ENCODE measurements at places on chromosomes 1 and 21.

DNA sequence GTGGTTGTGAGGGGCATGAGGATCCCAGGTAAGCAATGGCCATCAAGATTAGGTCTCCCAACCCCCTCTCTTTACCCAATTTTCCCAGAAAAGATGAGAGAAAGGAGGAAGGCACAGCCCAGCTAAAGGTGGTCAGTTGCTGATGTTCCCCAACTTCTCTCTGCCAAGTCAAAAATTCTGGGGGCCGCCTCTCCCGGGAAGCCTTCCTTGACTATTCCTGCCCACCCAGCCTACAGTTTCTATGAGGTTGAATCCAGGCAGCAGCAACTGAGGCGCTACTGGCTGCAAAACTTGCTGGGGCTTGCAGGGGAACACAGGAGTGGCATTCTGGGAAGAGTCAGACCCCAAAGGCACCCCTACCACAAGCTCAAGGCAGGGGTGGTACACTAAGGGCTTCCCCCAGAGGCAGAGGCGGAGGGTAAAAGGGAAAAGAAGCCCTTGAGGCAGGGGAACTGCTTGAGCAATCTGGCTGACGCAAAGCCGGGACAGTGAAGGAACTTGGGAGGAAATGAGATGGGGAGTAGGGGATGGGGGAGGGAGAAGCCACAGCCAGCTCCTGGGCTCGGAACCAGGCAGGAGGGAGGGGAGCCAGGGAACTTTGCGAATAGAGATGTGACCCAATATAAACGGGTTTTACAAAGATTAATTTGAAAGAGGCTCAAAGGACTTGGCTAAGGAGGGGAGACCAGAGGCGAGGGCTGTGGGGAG, 31.2 kb downstream of the SDC3 start:
- no peak for DNase-seq

DNA sequence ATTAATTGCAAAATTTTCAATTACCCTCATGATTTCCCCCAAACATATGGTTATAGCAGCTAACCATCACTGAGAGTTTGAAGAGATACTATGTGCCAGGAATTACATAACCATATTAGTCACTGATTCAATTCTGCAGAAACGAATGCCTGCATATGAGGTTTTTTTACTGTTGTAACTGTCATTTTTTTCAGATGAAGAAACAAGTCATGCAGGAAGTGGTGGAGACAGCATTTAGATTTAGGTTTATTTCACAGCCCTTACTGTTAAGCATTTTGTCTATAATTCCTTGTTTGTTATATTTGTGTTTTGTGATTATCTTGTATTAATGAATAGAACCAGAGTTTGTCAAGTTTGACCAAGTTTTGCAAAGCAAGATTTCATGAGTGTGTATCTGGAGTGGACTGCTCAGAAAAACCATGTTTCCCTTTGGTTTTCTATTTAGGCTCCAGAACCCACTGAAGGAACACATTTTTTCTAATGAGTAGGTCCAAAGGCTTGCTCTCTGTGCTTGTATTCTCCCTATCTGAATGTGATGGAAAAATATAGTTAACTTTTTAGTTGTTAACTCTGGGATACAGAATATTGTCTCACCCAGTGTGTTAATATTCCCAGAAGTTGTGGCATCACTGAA, 308.5 kb upstream of the ADAMTS5 start:
- DNase-seq, result no peak

DNA sequence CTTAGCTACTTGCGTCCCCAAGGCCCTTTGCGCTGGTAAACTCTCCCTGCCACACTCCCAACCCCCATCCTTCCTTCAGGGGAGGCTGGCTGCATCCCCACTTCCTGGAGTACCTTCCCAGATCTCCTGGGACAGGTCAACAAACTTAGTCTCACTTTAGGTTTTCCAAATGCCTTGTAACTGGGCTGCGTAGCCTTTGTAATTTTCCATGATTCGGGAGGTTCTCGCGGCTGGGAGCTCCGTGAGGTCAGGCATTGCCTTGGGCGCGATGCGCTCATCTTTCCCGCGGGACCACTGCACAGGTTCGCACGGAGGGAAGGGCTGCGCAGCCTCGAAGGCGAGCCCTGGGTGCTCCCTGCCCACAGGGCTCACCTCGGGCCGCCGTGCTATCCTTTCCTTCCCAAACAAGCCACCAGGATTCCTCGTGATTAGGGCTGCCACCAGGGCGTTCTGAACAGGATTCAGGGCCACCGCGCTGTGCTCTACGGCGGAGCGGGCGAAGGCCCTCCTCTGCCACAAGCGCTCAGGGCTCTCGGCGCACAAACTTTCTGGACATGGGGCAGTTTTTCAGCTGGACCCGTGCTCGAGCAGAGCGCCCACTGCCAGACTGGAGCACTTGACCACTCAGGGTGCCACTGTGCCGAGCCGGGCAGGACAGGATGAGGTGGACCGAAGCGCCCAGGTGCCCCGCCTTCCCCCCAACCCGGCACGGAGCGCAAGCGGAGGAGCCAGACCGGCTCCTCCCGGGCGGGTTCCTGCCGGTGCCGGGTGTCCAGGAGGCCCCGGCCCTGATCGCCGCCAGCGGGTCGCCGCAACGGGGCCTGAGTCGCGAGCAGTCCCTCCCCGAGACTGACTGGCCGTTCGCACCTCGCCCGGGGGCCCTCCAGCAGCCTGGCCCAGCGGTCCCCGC, 1.1 kb downstream of the TMPRSS2 start:
- no peak for DNase-seq

GRCh38 chr1:41568204-41568603, 83.7 kb upstream of the EDN2 start:
- no peak for DNase-seq

DNA sequence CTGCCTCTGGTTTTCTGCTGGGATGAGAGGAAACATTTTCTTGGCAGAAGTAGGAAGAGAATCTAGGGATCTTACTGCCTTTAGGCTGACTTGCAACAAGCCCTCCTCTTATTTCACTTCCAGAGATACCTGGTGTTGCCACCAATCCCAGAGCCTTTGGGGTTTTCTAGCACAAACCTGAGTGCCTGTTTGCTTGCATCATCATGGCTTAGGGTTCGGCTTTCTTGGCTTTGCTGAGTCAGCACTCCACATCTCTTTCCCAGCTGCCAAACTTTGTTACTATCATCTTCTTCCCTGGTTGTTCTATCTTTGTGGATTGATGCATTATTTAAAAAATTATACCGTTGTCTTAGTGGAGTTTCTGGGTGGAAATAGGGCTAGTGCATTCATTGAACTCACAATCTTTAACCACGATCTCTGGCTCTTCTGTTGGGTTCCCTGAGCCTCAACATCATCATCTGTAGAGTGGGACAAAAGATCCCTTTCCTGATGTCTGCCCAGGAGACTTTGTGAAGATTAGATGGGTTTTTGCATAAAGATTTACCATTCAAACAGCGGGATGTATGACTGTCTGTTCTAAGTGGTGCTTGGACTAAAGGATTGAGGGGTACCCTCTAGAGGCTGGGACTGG, 76.6 kb upstream of the SELENON start:
- DNase-seq, result no peak

- DNase-seq, result no peak
Measured at GRCh38 chr1:170730014-170730413, 66.1 kb downstream of the PRRX1 start.

DNA sequence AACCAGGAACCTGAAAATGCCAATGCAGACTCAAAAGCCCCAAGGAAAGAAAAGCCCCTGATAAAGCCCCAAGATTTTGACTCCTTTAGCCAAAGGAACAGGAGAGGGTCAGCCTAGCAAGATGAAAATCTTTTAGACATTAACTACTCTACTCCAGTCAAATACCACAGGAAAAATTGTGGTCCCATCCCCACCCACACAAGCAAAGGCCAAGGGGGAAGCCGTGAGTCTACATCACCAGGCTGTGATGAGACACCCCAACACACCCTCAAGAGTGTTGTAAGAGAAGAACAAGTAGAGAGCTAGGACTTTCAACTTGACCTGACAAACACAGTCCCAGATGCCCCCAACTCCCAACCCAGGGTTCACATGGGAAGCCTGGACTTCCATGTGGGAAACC, 192.8 kb upstream of the NR5A2 start:
- DNase-seq, result no peak

- no peak for DNase-seq
Measured at GRCh38 chr1:204647114-204647804, 38.3 kb downstream of the LRRN2 start.

DNA sequence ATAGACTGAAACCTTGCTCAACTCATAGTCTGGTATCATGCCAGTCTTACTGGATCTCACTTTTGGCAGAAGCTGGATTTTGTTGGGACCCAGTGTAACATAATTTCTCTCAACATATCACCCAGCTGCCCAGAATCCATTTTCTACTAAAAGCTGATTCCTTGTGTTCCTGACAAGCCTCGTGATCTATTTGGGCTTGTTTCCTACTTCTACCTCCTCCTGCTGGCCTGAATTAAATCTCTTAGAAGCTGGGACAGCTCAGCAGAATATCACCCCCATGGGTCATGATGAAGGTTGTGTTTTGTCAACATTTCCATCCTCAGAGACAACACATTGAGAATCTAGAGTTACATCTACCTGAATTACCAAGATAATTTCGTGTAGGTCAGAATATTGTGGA, 7.7 kb downstream of the GOLT1A start:
- no peak for DNase-seq

DNA sequence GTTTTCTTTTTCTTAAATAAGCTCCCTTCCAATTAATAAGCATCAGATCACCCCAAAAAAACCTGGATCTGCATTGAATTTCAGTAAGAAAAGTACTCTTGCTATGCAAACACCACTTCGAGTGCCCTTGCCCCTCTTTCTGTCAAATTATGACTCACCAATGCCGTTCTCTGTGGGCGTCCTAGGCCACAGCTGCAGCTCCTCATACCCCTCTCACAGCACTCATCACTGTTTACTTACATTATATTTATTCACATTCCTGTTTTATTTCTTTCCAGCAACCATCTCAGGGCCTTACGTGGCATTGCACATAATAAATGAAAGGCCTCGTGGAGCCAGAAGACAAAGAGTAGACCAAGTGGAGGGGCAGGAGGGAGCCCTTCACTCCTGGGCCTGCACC, 99.1 kb upstream of the CTTNBP2NL start:
- DNase-seq, result no peak

DNA sequence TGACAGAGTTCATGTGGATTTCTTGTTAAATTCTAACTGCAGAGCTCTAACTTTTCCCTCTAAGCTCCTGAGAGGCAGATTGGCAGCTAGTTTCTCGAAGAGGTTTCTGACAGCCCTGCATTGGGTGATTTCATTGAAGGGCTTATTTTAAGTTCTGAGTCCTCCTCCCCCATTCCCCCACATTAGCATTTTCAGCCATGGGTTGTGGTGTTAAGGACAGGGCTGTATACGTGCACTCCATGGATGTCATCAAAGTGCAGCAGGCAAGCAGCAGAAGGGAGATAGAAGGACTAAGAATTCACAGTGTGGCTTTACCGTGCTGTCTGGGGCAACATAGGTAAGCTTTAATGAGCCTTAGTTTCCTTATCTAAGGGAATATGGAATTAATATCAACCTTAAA, 19.0 kb downstream of the CRYZ start:
- no peak for DNase-seq

- DNase-seq, result no peak
Measured at GRCh38 chr1:14486401-14487201, 111.9 kb upstream of the KAZN start.

DNA sequence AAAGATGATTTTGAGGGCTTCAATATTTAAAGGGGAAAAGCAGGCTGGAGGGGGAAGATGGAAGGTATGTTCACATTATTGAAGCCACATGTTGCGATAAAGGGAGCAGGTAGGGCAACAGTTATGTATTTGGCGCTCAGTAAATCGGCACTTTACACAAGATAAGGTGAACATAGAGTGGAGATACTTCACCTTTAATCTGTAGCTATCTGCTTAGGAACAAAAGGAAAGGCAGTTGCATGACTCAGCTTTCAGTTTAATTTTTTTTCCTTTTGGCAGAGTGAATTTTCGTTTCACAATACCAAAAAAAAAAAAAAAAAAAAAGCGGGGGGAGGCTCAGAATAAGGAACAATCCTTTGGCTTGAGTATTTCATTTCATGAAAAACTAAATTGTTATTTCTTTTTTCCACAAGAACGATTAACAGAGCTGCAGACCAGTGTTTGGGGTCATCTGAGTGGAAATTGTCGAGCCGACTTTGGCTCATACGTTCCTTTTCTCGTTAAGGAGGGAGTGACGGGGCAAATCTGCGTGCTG, 1.1 kb upstream of the COQ8A start:
- DNase-seq, result no peak

- no peak for DNase-seq
Measured at GRCh38 chr1:3455670-3456448, 1.4 kb downstream of the ARHGEF16 start.

GRCh38 chr1:40774266-40774998, 9.2 kb upstream of the KCNQ4 start:
- no peak for DNase-seq

DNA sequence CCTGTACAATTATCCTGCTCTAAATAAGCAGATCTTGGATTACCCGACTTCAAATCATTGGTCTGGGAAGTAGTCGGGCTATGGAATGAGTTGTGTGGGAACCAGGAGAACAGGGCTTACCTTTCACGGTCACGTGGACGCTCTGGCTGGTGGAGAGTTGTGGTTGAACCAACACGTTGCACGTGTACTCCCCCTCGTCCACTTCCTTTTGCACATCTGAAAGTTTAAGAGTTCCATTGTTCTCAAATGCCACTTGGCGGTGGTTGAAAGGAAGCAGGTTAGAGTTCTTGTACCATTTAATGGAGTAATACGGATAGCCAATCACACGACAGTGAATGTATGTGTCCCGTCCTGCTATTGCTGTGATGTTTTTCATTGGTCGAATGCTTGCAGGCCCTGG, 470.7 kb downstream of the PCP4 start:
- no peak for DNase-seq

DNA sequence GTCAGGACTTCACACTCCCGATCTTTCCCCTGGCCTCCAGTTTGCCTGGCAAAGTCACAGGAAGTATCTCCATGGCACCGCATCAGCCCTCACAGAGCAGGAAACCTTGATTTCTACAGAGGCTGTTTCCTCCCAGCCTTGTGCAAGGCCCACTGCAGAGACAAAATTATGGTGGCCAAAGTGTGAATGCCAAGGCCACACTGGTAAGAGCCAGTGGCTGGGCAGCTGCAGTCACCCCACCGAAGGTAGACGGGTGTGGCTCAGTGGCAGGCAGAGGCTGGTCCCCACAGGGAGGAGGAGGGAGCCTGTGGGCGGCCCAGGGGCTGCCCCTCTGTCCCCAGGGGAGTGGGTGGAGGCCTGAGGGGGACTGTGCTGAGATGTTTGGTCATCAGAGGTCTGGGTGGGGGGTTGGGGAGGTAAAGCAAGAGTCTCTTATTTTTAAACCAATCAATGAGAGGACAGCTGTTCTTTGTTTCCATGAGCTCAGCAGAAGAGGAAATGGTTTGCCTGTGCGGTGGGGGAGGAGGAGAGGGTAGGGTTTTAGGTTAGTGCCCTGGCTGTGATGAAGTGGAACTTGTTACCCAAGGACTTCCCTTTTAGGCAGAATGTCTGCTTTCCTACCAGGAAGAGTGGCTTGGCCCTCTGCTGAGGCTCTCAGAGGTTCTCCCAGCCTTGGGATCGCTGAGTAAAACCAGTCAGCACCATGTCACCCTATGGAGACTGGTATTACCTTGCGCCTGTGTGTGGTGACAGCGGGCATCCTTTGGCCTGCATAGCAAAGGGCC, 18.0 kb upstream of the BTG2 start:
- DNase-seq, result peak; percentile 55

GRCh38 chr1:89262643-89263042, 10.0 kb downstream of the GBP5 start:
- DNase-seq, result no peak

GRCh38 chr1:28737307-28738132, 780 bp downstream of the YTHDF2 start:
- DNase-seq, result no peak

- no peak for DNase-seq
Measured at GRCh38 chr1:159005676-159006075, 4.0 kb upstream of the IFI16 start.
